ENCODE measurements at places on chromosomes 5 and 9. TPM values are rescaled to one million over a fixed set of nuclear protein-coding genes. Genes with fewer than 3 reads are reported as not detected.

DNA sequence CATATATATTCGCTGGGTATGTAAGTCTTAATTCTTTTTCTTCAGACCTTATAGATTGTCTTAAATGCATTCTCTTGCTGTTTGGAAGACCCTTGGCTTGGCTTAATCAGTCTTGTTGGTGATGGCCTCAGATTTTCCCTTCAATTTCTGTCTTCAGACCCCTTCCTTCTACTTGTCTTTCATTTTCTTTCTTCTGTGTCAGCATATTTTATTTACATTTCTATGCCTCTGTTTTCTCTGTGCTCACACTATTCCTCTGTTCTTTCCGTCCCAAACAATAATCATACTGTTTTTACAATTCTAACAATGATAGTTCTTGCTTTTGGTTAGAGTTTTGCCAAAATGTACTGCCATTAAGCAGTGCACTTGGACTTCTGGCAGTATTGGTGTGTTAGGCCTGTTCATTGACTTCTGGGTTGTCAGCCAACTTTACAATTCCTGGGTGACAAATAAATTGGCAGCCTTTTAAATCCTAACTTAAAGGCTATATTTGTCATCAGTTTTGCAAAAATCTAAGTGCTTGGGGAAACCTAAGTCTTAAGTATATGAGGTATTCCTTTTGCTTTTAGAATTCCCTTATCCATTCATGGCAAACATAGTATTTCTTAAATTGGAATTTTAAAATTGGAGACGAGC, 8.0 kb downstream of the SRFBP1 start:
- no peak for DNase-seq

- peak; percentile 36 for DNase-seq
Observed at GRCh38 chr5:179168664-179169063, 108.5 kb downstream of the ZNF354C start.

- DNase-seq = no peak
Observed at GRCh38 chr5:163473635-163474243, 13.3 kb downstream of the HMMR start.

The SH3TC2 gene
- total RNA-seq = 2.9 TPM

DNA sequence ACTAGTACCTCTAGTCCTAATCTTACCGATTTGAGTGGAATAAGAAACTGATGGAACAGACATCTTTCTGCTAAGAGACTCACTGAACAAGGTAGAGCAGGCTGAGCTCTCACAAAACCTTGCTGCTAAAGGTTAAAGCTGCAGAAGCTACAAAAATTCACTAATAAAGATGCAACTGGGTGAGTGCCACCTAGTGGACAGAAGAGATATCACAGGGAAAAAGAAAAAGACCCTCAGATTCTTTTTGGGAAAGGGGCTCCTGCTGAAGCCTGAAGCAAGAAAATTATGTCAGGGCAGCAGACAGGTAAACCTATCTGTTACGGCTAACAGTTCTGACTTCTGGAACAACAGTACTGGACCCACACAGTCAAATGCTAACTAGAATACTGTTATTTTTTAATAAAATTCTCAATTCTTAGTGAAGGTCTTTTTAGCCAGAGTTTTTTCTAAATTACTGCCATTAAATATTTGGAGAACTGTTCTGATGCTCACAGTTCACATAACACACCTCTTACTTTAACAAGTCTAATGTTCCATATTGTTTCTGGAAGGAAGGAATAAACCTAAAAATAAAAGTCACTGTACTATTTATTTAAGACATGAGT, 51.2 kb downstream of the DIAPH1 start:
- no peak for DNase-seq

- no peak for DNase-seq
Observed at GRCh38 chr9:2000314-2000713, 14.8 kb upstream of the SMARCA2 start.

DNA sequence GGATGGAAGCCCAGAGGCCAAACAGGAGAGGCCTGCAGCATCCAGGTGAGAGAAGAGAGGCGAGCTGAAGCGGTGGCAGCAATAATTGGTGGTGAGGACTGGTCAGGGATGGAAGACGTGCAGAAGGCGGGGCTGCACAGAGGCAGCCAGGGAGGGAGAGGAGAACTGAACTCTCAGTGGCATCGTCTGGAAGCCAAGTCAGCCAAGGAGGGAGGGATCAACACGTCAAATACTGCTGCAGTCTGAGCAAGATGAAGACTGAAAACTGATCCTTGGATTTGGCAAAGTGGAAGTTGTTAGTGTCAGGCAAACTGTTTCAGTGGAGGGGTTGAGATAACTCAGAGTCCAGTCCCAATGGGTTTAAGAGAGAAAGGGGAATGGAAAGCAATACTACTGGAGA, 145.4 kb downstream of the CDK5RAP2 start:
- DNase-seq = no peak

The FOXD4L4 gene
- 0.36 TPM for total RNA-seq

DNA sequence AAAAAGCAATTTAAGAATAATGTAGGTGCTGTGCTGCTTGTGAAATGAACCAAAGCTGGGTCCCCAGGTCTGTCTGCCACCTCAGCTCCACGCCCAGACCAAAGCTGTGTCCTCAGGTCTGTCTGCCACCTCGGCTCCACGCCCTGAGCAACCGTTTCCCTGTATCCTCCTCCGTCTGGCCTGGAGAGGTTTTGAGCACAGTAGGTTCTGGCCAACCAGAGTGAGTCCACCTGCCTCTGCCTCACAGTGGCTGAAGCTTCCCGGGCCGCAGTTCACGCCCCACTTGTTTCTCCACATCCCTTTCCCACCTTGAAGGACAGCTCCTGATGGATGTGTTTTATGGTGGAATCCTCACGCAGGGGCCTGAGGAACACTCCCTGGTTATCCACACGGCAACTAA, 120.5 kb downstream of the ADAMTS2 start:
- no peak for DNase-seq

- DNase-seq = no peak
Observed at GRCh38 chr9:97441729-97442128, 29.8 kb downstream of the TDRD7 start.

- no peak for DNase-seq
Observed at GRCh38 chr9:23309800-23310199, 516.2 kb downstream of the ELAVL2 start.

DNA sequence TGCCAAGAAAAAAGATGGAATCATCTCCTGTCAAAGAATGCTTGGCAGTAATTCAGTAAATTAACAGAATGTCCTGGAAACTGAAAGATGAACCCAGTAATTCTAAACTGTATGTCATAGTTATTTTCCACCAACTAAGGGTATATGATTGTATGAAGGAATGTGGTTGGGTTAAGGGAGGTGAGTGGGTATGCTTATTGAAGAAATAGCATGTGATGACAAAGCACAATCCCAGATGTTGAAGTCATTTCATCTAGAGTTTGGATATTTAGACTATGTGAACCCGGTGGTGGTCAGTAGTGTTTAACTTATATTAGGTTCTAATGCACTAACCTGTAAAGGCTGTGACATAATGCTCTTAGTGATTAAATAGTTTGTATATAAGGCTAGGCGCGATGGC, 87.3 kb downstream of the CDKN2A start:
- DNase-seq = no peak

- DNase-seq = no peak
Observed at GRCh38 chr9:76087976-76088375, 197.5 kb downstream of the PCSK5 start.

GRCh38 chr9:94082956-94083355, 1.3 kb upstream of the PTPDC1 start:
- DNase-seq = no peak

The SLC6A18 gene
- total RNA-seq = not detected

DNA sequence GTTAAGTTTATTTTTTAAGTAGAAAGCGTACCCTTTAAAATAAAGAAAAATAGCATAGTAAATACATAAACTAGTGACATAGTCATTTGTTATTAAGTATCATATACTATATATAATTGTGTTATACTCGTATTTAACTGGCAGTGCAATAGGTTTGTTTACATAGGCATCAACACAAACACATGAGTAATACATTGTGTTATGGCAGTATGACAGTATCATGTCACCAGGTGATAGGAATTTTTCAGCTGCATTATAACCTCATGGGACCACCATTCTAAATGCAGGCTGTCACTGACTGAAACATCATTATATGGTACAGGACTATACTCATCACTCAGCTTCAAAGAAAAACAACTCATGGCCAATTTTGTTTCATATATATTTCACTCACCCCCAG, 8.4 kb upstream of the RIC1 start:
- DNase-seq = no peak

DNA sequence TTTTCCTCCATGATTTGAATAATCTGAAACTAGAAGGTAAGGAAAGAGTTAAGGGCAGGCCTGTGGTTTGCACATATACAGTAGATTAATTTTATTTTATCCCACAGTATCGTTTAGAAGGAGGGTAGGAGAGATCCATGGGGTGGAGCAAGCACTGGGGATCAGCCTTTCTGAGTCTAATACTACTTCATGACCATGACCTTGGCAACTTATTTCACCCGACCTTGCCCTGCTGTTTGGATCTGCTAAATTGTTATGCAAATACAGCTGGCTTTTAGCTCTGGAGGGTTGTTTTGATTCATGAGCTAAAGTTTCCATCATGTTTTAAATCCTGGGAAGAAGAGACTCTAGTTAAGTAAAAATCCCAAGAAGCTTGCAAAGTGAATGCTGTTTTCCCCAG, 864 bp upstream of the GRIN3A start:
- no peak for DNase-seq

DNA sequence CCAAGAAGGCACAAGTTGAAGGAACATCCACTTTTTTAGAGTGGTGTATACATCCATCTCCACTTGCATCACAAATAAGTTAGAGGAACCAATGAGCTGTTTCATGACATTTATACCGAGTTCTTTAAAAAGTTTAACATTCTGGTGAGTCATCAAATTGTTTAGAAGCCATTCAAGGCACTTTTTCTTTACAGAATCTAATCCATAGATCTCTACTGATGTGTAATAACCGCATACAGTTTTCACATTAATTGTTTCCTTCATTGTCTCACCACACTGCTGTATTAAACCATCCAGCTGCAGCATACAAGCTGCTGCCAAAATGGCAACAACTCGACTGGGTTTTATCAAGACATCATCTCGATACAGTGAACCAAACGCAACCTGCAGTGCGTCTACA, 744 bp downstream of the GMCL2 start:
- DNase-seq = no peak

GRCh38 chr9:28774433-28775235, 1201.4 kb upstream of the C9orf72 start:
- DNase-seq = no peak

The SLC34A1 gene
- total RNA-seq = not detected

DNA sequence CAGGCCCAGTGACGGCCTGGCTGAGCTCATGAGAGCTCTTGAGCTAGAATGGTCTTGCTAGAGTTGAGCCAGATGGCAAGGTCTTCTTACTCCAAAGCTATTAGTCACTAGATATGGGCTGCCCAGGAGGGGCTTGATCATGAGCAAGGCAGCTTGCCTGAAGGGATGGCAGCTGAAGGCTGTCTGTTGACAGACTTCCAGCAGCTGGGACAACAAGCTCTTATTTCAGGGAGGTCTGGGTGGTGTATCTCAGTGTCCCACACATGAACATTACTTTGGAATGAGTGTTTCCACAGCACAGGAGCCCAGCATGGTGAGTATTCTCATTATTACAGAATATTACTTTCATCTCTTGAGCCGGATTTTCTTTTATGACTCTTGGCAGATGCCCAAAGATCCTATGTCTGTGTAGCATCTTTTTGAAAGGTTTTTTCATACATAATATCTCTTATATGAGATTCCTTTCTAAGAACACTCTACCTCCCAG, 414.1 kb downstream of the ARHGEF28 start:
- DNase-seq = no peak

The MSMP gene
- 2.0 TPM for total RNA-seq

DNA sequence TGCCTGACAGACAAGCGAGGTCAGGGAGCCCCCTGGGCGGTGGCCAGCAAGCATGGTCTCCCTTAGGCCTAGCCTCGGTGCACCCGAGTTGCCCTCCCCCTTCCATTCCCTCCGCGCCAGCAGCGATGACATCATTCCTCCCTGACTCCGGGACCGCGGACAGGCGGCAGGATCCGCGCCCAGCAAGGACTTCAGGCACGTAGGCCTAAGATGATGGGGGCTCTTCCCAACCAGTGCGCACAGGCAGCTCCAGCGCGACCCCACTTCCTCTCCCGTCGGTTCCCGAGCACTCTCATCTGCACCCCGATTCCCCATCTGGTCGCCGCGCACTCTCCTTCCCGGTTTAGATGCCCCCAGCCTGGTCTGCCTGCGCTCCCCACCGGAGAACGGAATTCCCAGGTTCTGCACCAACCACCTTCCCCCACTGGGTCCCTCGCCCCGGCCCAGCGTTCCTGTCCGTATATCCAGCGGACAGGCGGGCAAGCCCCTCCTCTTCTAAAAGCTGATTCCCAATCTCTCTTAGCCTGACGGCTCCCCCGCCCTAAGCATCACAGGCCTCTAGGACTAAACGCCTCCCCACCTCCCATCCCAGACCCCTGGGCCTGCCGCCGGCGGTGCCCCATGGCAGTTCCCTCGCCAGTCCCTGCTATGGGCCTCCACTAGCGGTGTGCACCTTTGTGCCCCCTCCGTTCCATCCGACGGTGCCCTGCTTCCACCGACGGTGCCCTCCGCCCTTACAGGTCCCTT, 931 bp downstream of the FAM219A start:
- DNase-seq = peak; percentile 93

The PTPA gene
- 156 TPM for total RNA-seq
